ENCODE measurements at places on chromosomes 1 and 21.

DNA sequence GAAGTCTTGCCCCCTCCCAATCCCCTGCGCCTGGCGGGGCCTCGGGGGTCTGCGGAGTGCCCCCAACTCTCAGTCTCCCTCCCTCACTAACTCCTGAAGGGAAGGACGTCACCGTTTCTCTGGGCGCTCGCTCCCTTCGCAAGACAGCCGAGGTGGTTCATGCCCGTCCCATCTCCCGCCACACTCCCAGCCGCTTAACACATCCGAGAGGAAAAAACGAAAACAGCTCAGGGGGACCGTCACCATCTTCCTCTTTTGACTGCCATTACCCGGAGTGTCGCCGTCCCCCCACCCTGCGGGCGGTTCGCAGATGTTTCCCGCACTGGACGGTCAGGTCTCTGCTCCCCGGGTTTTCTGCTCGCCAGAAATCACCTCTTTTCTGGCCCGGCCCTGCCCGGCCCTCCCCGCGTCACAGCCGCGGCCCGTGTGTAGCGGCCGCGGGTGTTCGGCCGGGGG is 532 bp downstream of the ERO1B start:
- no peak for DNase-seq

DNA sequence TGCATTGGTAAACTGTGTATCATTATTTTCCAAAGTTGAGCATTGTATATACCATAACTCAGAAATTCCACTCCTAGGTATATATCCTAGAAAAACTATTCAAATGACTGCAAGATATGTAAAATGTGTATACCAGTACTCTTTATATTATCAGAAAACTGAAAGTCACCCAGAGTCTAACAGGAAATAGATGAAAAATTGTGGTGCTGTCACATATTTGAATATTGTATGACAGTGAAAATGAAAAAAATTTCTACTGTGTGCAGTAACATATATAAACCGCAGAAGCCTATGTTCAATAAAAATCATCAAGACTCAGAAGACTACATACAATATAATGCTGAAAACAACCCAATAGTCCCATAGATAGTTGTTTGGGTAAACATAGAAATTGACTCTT is 74.4 kb upstream of the LYPLAL1 start:
- DNase-seq, result no peak

DNA sequence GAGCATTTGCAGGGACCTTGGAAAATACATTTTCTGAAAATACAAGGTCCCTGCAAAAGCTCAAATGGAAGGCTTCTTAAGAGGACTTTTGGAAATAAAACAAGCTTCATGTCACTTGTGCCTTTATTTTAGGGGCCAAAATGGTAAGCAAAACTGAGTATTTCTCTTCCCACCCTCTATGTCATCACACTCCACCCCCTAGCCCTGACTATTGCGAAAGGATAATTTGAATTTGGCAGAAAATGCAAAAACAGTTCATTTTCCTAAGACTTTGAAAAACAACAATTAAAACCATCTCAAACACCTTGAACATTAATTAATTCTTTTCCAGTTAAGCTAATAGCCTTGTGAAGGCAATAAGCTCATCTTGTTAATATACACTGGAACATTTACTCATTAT is 201.7 kb downstream of the TM2D1 start:
- DNase-seq, result no peak

DNA sequence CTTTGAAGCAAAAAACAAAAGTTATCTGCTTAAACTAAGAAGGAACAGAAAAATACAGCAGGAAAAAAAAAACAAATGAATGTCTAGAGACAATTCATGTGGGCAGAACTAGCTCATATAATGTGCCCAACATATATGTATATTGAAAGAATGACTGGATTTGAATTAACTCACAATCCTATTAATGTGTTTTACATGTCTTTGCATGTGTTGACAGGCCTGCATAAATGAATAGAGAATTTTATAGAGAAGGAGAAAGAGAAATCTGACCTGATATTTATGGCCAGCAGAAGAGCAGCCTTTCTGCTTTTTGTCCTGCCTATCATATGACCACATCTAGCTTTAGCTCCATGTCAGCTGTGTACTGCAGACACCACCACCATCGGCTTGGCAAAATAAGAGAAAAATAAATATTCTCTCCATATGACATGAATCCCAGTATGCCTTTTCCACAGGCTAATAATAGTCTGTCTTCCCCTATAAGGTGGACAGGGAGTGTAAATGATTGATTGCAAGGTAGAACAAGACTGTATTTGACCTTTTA is 171.5 kb upstream of the PALMD start:
- no peak for DNase-seq

GRCh38 chr1:40930174-40930964 is 49.1 kb upstream of the CTPS1 start:
- DNase-seq, result no peak

DNA sequence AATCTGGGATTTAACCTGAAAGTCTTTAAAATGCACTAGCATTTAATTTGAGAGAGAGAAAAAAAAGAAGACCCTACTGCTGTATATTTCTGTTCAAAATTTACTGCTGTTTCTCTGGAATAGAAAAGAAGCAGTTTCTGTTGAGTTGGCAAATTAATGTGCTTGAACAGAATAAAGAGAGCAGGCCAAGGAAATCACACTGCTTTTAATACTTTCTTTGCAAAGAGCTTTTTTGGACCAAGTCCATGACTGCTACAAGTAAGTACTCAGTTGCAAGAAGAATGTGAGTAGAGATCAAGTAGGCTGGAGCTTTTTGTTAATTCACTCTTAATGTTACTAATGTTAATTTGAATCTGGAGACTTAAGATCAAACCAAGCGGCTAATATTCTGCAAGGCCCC is 336.2 kb upstream of the SGIP1 start:
- no peak for DNase-seq

DNA sequence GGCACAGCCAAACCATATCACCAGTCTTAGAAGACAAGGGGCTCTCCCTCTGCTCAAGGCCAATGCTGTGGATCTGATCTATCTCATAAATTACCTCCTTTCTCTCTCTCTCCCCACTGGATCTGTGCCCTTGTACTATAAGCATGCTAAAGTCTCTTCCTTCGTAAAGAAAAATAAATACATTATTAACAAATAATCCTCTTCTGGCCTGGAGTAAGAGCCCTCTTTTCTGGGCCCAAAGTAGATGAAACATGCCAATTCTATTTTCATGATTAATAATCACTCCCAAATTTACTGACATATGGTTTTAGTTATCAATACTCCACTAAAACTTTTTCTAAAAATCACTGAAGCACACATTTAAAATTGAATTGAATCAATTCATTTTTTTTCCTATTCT is 889.7 kb downstream of the ADGRL2 start:
- no peak for DNase-seq

DNA sequence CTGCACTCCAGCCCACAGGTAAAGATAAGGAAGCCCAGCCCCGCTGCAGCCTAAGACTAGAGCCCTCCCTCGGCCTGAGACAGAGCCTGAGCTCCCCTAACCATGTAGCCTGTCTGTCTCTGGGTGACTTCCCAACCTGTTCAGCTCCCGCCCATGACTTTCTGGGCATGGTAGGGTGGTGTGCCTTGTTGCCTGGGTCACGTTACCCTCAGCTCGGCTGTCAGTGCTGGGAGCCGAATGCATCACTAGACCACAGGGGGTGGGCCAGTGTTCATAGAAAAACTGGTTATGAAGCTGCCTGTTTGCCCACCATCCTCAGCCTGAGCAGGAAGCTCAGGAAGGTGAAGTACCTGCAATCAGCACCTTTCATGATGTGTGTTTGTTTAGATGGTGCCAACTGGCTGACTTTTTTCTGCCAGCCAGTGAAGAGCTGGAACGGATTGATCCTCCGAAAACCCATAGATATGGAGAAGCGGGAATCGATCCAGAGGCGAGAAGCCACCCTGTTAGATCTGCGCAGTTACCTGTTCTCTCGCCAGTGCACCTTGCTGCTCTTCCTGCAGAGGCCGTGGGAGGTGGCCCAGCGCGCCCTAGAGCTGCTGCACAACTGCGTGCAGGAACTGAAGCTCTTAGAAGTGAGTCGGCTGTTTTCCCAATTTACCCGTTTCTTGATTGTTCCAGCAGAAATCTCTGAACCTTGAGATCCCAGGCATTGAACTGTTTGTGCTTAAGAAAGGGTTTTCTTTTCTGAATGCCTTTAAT is 43.9 kb upstream of the PWP2 start:
- no peak for DNase-seq

GRCh38 chr1:42743317-42744147 is 3.5 kb upstream of the CLDN19 start:
- no peak for DNase-seq

DNA sequence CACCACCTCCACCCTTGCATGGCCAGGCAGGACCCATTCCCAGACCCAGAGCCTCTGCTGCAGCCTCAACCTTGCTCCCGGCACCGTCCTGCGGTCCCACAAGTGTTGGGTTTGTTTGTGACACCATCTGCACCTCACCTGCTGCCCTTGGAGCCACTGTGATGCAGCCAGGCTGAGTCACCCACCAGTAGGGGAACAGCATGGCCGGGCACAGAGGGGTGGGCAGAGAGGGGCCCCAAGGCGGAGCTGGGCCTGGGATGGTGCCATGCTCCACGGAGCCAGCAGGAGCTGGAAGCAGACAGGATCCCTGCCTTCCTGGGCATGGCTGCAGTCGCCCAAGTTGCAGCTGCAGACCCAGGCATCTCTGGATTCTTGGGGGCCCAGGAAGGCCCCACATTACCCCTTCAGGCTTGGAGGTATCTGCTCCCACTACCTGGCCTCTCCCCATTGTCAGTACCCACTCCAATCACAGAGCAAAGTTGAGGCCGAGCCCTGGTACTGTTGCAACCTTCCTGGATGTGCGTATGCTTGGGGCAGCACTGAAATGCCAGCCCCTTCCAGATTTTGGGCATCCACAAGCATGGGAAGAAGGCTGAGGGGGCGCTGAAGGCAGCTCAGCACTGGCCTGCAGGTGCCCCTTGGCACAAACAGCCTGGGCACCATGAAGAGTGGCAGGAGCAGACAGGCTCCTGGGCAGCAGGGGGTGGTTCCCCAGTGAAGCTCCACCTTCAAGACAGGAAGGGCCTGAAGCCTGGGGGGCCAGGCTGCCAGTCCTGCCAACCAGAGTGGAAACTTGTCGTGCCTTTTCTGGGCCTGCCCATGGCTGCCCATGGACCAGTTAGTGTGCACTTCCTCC is 172.8 kb downstream of the MATN1 start:
- no peak for DNase-seq

DNA sequence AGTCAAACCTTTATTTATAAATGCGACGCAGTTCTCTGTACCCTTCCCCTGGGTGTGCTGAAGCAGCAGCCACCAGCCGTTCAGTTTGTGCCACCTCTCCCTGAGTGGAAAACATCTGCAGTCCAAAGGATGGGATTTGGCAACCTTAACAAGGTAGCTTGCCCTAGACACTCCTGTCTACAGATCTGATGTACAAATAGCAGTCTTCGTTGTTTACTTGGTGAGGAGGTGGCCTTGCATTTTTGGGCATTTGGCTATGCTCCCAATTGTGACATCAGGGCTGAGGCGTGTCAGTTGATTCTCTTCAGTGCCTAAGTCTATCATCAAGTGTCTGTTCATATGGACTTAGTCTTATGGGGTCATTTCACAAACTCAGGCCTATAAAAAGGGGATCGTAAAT is 59.8 kb downstream of the KDM1A start:
- DNase-seq, result no peak

- no peak for DNase-seq
Measured at GRCh38 chr1:161502641-161503393, 2.4 kb upstream of the FCGR2A start.

- no peak for DNase-seq
Measured at GRCh38 chr1:43736819-43737218, 29.5 kb downstream of the ST3GAL3 start.

- DNase-seq, result no peak
Measured at GRCh38 chr21:43369124-43369523, 57.8 kb downstream of the SIK1 start.

DNA sequence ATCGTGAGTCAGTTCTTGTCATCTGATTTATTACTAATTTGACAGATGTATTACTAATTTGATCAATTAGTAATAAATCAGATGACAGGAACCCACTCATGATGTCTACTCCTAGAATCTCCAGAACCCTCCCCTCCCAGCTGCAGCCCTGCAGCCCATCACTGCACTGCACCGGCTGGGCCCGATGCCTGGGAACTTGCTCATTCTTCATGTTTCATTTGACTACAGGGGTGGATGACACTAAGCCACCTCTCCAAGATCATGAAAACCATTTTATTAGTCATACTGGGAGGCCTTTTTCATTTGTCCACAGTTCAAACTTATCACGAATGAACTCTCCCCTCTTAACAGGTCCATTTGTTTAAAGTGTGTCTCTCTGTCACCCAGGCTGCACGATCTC is 41.0 kb downstream of the KCNH1 start:
- no peak for DNase-seq

DNA sequence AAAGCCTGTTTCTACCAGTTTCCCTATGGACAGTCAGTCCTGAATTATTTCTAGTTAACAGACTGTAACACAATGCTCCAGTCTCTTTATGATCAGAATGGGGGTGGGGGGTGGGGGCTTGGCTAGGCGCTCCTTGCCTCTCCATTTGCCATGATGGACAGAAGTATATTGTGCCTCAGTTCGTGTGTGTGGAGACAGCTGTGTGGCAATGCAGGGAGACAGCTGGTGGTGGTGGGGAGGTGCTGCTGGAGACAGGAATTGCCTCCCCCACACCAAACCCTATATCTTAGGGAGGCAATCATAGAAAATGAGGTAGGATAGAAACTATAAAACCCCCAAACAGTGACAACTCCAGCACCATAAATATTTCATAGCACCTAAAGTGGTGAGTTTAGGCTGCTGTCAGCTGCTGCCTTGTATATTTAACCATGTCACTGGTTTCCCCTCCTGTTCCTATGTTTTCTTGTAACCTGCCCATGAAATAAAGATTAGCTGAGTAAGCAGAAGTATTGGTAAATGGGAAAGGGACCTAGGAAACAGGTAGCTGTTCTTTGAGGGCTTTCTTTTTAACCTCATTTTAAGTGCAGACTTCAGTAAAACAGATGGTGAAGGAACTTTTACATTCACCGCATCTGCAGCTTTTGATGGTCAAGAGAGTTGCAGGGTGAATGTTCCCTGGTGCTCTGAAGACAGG is 3.4 kb downstream of the PLXNA2 start:
- DNase-seq, result no peak

DNA sequence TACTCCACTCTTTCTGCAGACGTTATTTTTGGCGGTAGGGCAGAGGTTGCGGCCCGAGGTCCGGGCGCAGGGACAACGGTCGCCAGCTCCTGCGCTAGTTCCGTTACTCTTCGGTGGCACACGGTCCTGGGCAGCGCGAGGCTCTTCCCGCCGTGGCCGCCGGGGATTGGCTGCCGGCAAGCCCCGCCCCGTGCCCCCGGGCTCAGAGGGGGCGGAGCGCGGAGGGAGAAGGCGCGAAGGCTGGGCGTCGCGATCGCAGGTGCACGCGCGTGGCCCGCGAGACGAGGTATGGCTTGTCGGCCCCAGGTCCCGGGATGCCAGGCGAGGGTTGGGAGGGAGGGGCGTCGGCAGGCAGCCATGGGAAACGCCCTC is 518 bp upstream of the SHE start:
- DNase-seq, result no peak

- no peak for DNase-seq
Measured at GRCh38 chr1:41560931-41561330, 76.4 kb upstream of the EDN2 start.
